KBM-7 (cell line): ENCODE measurements at places on chromosomes 12 and 14.

GRCh38 chr14:66698503-66698902 lies 190.6 kb downstream of the GPHN start:
- DNase-seq = no peak

- DNase-seq = no peak
These were observed 25.9 kb downstream of the TCHP start for GRCh38 chr12:109926016-109926415.

- DNase-seq = no peak
These were observed 9.7 kb downstream of the NFATC4 start for GRCh38 chr14:24377657-24378056.

DNA sequence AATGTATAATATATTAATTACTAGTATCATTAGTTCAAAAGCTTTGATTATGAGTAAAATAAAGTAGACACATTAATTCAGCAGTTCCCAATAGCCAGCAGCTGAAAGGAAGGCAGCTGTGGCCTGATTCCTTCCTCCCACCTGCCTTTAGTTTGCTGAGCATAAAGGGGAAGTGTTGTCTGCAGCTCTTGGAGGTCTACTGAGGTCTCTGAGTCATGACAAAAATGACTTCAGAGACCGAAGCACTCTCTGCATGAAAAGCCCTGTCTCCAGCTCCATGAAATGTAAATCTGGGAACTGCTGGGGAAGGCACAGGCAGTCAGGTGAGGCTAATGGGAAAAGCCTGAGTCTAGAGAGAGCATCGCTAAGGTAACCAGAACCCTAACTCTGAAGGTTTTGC lies 165.4 kb downstream of the NRXN3 start:
- peak; percentile 6 for DNase-seq

DNA sequence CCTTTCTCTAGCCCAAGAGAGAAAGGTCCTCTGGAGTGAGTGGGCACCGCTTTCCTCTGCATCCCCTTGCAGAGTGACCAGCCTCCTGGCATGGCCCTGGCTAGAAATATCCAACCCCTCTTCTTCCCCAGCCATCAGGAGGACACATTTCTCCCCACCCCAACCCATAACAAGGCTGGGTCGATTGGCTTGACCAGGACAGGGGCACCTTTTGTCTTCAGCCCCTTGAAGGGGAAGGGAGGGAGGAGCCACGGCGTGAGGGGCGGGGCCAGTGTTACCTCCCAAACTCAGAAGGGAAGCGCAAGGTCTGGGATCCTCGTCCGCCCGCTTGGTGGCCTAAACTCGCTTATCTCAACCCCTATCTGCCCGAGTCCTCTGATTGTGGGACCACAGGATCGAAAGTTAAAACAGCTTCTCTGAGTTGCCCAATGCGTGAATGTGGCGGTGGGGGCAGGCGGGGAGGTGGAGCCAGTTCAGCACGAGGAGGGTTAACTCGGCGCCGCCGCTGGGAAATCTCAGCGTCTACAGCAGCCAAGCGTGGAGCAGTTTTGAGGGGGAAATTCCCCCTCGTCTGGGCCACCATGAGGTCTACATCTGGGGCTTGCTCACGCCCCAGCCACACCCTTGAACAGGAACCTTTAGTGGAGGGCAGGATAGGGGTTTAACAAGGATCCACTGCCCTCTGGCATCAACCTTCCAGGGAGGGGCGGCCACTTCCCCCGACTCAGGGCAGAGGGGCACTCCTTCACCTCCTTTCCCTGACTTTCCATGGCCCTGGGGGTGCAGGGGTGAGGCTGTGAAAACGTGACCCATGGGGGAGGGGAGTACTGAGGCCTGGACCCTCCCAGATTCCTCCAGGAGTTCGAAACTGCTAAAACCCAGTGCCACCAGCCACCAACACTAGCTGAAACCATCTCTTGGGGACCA lies 795 bp downstream of the STAT6 start:
- peak; percentile 83 for DNase-seq

DNA sequence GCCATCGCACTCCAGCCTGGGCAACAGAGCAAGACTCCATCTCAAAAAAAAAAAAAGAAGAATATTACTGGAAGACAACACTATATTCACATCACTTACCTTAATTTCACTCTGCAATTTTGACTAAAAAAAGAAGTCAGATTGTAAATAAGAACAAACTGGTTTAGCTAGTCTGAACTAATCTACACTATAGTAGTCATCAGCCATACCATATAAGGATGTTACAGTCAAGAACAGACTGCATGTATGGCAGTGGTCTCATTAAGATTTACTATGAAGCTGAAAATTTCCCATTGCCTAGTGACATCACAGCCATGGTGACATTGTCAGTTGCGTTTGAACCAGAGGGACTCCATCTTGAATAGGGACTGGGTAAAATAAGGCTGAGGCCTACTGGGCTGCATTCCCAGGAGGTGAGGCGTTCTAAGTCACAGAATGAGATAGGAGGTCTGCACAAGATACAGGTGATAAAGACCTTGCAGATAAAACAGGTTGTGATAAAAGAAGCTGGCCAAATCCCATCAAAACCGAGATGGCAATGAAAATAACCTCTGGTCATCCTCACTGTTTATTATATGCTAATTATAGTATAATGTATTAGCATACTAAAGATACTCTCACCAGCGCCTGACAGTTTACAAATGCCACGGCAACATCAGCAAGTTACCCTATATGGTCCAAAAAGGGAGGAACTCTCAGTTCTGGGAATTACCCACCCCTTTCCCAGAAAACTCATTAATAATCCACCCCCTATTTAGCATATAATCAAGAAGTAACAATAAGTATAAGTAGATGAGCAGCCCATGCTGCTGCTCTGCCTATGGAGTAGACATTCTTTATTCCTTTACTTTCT lies 51.2 kb downstream of the OSBPL8 start:
- no peak for DNase-seq

GRCh38 chr12:125651625-125652024 lies 586.4 kb downstream of the AACS start:
- DNase-seq = no peak

DNA sequence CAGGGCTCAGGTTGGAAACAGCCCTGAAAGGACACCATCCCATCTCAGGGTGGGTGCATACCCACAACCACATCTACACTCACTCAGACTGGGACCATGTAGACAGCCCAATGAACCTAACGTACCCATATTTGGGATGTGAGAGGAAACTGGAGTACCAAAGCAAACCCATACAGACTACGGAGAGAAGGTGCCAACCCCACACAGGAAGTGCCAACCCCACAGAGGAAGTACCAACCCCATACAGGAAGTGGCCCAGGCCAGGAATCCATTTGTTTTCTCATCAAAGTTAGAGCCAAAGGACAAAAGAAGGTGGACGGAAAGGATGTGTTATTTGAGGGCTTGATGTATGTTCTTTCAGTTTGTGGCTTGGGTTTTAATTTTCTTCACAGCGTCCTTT lies 19.5 kb upstream of the SPIC start:
- no peak for DNase-seq

DNA sequence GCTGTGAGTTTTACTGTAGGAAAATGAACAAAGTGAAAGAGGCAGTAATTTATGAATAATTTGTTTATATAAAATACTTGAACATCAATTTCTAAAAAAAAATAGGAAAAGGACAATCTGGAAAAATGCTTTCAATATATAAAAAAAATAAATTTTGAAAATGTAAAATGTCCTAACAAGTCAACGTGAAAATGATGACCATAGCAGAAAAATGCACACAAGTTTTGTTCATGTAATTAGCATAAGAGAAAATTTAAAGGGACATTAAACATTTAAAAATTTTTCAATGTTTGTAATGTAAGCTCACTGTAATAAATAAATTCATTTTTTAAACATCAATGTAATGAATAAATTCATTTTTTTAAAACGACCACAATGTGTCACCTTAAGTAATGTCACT lies 214.8 kb upstream of the ATXN7L3B start:
- no peak for DNase-seq

GRCh38 chr14:34707722-34708121 lies 6.7 kb downstream of the CFL2 start:
- no peak for DNase-seq

GRCh38 chr14:100714258-100714892 lies 12.3 kb upstream of the DLK1 start:
- peak; percentile 64 for DNase-seq

DNA sequence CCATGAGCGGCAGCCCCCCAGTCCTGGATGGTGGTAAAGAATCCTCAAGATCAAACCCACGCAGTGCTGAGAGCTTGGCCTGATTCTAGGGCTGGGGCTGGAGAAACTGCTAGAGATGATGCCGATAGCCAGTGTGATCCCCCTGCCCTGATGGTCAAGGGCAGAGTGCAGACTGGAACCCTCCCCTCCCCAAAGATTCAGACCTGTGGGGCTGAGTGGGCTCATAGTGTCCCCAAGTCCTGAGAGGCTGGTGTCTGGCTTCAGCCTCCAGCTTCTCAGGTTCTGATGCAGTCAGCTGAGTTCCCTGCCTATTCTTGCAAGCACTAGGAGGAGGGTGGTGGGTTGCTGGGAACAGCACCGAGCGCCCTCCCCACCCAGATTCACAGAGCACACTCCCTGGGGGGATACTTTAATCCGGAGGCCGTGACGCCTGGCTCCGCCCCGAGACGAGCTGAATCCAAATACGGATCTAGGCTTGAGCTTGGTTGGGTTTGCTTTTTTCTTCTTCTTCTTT lies 11.9 kb downstream of the RHOF start:
- no peak for DNase-seq

GRCh38 chr12:108667349-108667748 lies 33.7 kb upstream of the SELPLG start:
- DNase-seq = peak; percentile 42

- no peak for DNase-seq
These were observed 254.2 kb downstream of the ZFP36L1 start for GRCh38 chr14:68538639-68539038.

DNA sequence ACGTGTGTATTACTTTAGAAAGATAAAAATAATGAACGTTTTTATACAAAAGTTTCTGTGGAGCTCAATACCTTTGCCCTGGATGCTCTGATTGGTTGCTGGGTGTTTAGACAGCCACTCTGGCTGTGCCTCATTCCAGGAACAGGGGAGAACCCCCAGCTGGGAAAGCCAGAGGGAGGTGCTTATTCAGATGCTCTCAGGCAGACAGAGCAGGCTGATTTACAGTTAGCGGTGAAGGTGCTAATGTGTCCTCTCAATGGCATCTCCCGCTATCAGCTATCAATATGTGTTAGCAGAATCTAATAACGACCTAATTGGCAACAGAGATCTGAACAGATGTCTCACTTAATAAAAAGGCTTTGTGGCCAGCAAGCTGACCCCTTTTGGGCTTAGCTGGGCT lies 402.3 kb downstream of the NUAK1 start:
- no peak for DNase-seq

DNA sequence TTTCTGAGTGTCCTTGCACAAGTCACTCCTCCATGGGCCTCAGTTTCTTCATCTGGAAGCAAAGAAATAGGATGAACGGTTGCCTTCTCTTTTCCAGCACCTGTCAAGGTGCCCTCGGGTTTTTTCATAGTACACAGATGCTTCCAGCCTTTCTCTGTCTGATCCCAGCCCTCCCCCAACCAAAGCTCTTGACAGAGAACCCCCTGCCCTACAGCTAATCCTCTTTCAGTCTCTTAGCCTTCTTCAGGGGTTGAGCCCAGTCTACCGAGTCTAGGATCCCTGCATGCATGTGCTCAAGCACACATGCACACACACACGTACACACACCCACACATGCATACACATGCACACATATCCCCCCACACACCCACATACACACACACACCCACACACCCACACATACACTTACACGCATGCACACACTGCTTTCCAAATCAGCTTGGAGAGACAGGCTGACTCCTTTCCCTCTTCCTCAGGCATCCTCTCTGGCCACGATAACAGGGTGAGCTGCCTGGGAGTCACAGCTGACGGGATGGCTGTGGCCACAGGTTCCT lies 4.7 kb downstream of the CDCA3 start:
- no peak for DNase-seq

GRCh38 chr12:26786491-26786864 lies 46.5 kb downstream of the ITPR2 start:
- no peak for DNase-seq

- peak; percentile 34 for DNase-seq
These were observed 259.6 kb downstream of the AKAP6 start for GRCh38 chr14:32588448-32589320.

GRCh38 chr12:18462442-18462841 lies 201.1 kb downstream of the PIK3C2G start:
- DNase-seq = no peak

DNA sequence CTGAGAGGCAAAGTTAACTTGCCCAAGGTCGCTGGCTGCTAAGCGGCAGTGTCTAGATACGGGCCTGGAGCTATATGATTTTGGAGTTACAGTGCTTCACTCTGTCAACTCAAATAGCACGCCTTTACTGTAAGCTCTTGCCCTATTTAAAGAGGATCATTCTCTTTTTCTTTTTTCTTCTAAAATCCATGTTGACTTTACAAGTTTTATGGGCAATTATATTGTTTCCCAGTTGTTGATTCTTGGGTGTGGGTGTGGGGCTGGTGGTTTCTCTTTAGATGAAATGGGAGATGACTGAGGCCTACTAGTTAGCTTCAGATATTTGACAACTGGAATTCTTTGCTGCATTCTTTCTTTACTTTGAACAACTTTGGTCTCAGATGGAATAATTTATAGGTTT lies 70.7 kb downstream of the C12orf75 start:
- no peak for DNase-seq

DNA sequence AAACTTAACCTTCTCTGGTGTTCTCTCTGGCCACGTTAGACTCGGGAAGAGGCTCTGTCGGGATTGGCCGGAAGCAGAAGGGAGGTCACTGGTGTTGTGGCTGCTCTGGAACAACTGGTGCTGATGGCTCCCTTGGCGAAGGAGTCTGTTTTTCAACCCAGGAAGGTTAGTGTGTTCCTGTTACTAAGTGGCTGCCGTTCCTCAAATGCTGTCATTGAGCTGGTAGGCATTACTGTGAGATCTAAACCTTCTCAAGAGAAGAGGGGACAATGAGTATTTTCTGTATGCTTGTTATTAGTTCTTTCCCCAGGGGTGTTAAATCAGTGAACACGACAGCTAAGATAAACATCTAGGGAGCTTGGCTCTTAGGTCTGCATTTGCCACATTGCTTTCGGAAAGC lies 18.3 kb downstream of the POP5 start:
- DNase-seq = no peak

DNA sequence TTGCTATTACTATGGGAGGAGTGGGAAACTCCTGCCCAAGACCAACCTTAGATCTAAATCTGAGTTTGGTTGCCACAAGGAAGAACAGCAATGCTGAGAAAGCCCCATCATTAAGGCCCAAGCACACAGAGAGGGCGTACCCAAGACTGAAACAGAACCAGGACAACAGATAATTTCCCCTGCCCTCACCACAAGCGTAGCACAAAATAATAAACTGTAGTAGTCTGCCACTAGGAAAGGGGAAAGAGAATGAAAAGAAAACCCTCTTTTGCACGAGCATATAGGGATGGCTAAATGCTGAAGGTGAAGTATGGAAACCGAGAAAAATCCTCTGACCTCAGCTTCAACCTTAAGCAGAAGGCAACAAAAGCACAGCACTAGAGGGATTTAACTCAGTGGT lies 76.5 kb upstream of the DHRS4 start:
- DNase-seq = no peak
